Stimulated activated CD4-positive, alpha-beta T cell treated with anti-CD3 and anti-CD28 coated beads, Interleukin-4, amount 100 ng/mL, for 1 hour (primary cell): ENCODE measurements at places on chromosomes 2 and 18.
A peak's percentile ranks its signal among the peaks of the same experiment; 100 is the strongest.

GRCh38 chr2:181465676-181466375, 8.6 kb downstream of the ITGA4 start:
- DNase-seq: no peak

GRCh38 chr2:127536707-127537541, 1.4 kb downstream of the MYO7B start:
- no peak for DNase-seq

- DNase-seq: no peak
Measured at GRCh38 chr2:85444629-85445172, 26.2 kb downstream of the SH2D6 start.

- no peak for DNase-seq
Measured at GRCh38 chr2:200042944-200043343, 87.6 kb downstream of the MAIP1 start.

- no peak for DNase-seq
Measured at GRCh38 chr2:61405813-61406212, 65.1 kb downstream of the USP34 start.

DNA sequence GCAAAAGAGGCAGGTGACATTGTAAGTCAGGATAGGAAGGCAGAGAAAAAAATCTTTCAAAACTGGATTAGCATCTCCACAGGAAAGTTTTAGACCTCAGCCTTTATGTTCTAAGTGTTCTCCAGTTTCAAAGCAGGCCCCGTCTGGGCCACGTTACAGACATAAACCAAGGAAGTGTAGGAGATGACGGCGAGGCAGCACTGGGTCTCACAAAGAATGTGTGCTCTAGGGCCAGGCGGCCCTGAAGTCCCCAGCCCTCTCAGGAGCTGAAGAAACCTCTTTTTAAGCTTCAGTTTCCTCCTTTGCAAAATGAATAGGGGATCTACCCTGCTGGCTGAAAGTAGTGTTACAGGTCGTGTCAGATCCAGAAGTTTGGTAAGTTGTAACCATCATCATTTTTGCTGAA, 81.7 kb downstream of the SPRED2 start:
- no peak for DNase-seq

DNA sequence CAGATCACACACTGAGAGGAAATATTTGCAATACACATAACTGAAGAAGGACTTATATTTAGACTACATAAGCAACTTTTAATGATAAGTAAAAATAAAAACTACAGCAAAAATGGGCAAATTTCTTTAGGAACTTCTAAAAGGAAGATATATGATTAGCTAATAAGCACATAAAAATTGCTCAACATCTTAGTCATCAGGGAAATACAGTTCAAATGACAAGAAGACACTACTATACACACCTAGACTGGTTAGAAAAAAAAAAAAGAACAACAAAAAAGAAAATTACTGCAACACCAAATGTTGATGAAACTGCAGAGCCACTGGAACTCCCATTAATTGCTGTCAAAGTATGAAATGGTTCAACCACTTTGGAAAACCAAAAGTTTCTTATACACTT, 1247.5 kb upstream of the ACVR2A start:
- DNase-seq: no peak

DNA sequence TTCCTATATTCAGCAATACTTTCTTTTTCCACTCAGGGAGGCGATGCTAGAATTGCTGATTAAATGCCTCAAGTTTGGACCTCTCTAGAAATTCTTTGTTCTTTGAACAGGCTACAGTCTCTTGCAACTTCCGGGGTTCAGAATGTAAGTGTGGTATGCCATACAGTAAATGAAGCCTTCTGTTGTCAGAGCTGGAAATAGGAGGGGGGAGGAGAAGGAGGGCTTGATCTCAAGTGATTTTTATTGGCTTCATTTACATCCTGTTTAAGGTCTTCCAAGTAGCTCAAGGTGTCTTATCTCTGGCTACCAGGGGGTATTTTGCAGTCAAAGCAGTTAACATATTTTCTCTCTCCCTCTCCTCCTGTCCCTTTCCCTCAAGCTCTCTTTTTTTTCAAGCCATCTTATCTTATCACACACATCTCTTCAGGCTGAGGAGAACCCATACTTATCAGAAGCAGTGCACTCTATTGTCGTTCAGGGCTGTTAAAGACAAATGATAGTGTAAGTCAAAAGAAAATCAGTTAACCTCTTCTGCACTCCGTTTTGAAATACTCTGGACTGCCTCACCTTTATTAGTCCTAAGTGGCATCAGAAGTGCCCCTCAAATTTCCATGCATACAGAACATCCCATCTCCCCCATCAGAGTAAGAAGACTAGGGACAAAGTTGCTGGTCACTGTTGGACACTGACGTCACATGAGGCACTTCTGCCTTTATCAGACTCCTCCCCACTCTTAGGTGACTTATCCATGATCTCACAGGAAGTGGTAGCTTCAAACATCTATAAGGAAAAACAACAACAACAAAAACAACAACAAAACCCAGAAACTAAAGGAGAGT, 112.2 kb downstream of the ZNF521 start:
- no peak for DNase-seq

DNA sequence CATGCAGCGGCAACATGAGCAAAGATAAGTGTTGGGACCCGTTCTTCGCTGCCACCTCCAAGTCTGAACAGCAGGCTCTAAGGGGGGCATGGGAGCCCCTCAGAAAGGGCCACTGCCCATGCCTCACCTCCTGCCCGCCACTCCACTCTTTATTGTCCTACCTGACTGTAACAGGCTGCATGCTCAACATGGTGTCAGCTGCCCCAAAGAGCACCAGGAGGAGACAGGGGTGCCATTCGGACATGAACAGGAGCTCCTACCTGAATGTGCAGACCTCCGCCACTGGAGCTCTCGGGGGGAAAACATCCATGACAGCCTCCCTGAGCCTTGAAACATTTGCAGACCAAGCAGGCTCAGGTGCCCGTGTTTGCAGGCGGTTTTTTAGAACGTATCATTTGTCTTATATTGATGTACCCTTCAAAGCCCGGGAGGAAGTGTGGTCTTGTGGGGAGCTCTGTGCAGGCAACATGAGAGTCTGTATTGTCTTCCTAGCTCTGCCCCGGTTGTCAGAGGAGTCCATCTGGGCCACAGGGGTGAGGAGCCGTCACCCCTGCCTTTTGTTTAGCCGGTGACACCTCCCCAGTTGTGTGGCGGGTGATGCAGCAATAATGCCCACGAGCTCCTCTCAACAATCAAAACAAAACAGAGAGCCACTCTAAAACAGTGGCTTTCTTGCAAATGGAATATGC, 35.1 kb upstream of the CD8A start:
- DNase-seq: no peak

GRCh38 chr2:159922563-159922962, 124.6 kb upstream of the CD302 start:
- DNase-seq: no peak

DNA sequence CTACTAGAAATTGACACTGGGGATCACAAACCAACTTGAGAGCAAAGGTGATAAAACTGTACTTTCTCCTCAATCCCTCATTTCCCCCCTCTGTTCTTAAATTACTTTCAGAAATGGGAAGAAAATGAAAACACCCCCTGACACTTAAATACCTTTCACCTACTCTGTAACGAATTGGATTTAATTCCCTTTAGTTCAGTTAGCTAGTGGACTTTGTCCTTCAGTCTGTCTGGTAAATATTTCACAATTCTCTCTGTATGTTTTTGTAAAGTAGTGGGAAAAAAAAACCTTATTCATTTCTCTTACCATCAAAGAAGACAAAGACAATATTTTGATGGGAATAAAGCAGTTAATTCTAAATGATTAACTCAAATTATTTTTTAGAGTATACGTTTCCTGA, 85.7 kb downstream of the CDH2 start:
- no peak for DNase-seq

- DNase-seq: no peak
Measured at GRCh38 chr2:101348883-101349282, 38.4 kb downstream of the CREG2 start.

- DNase-seq: no peak
Measured at GRCh38 chr18:63869374-63869773, 18.1 kb upstream of the SERPINB2 start.

DNA sequence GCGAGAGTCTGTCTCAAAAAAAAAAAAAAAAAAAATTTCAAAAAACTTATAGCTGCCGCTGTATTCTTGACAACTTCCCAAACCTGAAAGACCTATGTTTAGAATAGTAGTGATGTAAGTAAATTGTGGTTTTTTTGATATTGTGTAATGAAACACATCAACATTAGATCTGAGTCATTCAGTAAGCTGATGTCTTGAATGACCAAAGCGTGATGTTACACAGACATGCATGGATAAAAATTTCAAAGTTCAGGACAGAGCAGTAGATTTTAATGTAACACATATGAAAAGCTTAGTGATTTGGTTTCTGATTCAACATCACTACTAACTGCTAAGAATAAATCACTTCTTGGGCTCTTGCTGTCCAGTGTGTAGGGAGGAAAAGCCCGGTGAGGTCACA, 69.3 kb upstream of the MEX3C start:
- DNase-seq: no peak

GRCh38 chr2:215435280-215435869, 493 bp downstream of the FN1 start:
- DNase-seq: peak; percentile 6

GRCh38 chr2:64599469-64599868, 54.2 kb downstream of the SERTAD2 start:
- no peak for DNase-seq

- DNase-seq: peak; percentile 34
Measured at GRCh38 chr2:96325884-96326255, 753 bp downstream of the ITPRIPL1 start.

DNA sequence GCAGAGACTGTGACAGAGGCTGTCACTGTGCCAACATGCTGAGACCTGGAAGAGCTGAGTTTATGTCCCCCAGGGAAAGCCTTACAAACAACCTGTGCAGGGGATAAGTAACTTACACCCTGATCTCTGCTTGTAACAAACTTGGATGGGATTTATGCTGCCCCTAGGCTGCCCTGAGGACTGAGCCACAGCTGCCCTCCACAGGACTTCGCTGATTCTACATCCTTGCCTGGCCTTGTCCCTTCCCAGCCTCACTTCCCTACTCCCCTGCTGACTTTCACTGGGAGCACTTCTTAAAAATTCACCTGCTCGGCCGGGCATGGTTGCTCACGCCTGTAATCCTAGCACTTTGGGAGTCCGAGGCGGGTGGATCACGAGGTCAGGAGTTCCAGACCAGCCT, 45.9 kb upstream of the ASAP2 start:
- DNase-seq: no peak

- DNase-seq: no peak
Measured at GRCh38 chr2:39356922-39357639, 80.0 kb downstream of the MAP4K3 start.

DNA sequence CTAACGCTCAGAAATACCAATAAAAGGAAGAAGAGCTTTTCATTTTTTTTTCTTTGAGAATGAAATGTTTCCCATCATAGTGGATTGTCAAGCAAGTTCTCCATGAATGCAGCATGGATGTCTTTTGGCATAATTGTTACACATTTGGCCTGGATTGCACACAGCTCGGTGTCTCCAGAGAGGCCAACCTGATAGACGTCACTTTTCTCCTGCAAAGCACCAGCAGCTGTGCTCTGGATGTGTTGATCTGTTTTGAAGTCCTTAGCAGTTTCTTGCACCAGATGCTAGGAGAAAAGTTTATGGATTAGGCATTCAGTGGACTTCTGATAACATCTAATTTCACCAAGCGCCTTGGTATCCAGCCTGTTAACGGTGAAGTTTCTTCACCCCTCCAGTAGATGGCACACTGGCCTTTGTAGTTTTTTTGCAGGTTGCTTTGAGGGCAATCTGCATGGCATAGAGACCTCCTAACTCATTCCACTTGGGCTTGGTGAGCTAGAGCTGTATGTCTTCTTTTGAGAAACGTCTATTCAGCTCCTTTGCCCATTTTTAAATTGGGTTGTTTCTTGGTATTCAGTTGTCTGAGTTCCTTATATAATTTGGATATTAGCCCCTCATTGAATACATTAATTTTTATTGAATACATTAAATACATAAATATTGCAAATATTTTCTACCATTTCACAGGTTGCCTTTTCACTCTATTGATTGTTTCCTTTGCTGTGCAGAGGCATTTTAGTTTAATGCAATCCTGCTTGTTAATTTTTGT, 59.7 kb downstream of the PTH2R start:
- DNase-seq: no peak

DNA sequence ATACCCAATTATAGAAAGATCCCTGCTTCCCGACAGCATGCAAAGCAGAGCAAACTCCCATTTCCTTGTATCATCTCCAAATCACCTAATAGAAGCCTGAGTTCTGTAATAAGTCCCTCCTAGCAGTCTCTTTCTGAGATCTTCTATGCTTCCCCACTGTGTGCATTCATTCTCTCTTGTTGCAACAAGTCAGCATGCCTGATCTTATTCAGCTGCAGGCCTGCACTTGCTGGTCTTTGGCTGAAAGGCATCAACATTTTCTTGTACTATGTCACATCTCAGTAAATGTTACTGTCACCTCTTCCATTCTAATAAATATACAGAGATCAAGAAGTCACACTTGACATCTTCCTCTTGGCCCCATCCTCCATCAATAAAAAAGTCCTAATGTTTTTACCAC, 449.9 kb upstream of the MEX3C start:
- DNase-seq: no peak

DNA sequence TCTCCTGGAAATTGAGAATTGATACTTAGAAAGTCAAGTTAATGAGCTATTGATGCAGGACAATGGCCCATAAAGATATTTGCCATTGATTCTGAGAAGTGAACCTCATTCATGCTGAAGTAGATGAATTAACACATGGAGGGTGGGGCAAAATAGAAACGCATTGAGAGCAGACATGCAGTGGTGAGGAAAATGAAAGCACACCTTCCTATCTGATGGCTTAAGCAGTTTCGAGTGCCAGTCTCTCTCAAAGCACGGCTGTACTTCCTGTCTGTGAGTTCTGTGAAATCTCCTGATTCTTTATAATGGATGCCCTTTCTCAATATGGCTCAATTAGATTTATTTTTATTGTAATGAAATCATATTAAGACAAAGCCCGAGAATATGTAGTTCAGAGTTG, 247.0 kb downstream of the TMX3 start:
- no peak for DNase-seq

- DNase-seq: no peak
Measured at GRCh38 chr18:79770501-79770815, 27.3 kb upstream of the KCNG2 start.

- DNase-seq: no peak
Measured at GRCh38 chr2:27958711-27959378, 68.3 kb downstream of the BABAM2 start.

- no peak for DNase-seq
Measured at GRCh38 chr18:56172527-56172926, 465.9 kb downstream of the TXNL1 start.

DNA sequence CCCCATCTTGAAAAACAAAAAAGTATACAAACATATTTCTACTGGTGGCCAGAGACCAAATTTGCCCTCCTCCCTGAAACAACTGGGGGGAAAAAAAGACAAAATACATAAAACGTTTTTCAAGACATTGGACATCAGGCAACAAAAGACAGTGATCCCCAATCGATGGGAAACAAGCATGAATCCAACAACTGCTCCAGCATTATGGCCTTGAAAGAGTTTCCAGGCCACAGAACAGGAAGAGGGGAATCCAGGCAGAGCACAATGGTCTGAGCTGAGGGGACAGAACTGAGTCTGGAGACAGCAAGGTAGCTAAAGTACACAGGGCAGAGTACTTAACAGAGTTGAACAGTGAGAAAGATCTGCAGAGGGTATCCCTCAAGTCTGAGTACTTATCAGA, 4.4 kb downstream of the CCDC88A start:
- no peak for DNase-seq
